HuH-7 (cell line): ENCODE measurements at places on chromosomes 6 and 20.

GRCh38 chr6:6039946-6040509 lies 33.3 kb upstream of the NRN1 start:
- DNase-seq, result no peak

DNA sequence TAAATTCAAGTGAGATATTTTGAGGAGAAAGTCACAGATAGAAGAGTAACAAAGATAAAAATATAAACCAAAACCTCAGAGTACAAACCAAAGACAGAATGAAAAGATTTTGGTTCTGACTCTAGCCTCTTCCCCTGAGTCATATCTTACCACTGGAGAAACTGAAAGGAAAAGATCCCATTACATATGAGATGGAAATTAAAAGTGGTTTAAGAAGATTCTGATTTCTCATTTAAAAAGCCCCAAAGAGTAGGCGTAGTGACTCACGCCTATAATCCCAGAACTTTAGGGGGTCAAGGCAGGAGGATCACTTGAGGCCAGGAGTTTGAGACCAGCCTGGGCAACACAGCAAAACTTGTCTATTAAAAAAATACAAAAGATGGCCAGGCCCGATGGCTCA lies 30.6 kb downstream of the SPINT4 start:
- DNase-seq, result no peak

DNA sequence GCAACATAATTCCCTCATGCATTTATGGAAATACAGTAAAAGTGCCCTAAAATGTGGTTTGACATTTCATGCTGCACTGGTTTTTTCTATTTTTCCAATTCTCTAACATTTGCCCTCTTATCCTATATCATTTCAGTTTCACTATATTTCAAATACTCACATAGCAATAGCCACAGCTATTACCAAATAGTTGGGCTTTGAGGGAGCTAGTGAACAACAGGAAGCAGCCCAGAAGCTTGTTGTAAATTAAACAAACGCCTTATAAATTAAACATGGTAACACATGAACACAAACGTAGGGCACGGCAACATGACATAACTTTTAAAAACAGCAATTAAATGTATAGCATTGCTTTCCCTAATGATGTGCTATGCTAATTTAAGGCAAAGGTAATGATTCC lies 469.0 kb downstream of the CDC5L start:
- DNase-seq, result no peak

GRCh38 chr20:16537025-16537665 lies 36.1 kb downstream of the KIF16B start:
- no peak for DNase-seq

DNA sequence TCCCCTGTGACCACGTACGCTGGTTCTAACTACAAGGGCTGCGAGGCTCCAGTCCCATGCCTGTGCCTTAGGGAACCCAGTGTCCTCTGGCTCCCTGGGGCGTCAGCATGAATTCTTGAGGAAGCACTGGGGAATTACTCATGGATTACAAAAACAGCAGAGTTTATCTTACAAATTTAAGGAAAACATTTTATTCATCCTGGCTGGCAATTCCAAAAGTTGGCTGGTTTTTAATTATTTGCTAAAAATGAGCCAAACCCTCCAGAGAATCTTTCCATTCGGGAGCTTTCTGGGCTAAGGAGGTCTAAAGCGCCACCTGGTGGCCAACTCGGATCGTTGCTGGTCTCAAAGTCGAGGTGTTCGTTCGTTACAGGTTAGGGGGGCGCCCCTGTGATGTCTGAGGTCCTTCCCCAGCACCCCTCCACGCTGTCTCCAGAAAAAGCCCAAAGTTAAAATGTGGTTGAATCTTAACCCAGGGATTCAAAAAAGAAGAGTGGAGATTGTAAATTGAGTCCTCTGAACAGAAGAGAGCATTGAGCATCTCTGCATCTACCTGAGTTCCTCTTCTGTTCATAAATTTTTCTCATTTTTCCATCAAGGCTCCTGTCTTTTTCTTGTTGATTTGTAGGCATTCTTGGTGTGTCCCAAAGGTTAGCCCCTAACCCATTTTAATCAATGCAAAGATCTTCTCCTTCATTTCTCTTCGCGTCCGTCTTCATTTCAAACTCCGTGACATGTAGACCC lies 99.4 kb downstream of the BFSP1 start:
- DNase-seq, result peak; percentile 69

DNA sequence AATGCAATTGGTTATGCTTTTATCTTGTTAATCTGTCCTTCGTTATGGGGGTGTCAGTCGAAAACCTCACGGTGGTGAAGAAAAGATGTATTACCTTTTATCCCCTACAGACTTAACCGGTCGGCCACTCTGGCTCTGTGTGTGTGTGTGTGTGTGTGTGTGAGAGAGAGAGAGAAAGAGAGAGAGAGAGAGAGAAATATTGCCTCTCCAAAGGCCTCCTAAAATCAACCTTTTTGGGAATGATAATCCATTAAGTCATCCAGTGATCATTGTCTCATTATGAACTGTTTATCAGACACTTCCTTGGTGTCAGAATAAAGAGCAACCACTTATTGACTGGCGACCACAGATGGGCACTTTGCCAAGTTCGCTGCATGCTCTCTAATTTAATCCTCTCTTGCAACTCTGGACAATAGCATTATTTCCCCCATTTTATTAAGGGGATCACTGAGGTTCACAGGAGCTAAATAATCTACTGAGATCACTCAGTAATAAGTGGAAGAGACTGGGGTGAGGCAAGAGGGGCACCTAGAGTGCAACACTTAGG lies 30.7 kb downstream of the SLC35D3 start:
- DNase-seq, result no peak

GRCh38 chr20:36344517-36345132 lies 38.5 kb downstream of the DLGAP4 start:
- DNase-seq, result peak; percentile 77

- no peak for DNase-seq
Observed at GRCh38 chr20:34528921-34529297, 12.7 kb downstream of the DYNLRB1 start.

- DNase-seq, result no peak
Observed at GRCh38 chr6:157167837-157168236, 155.5 kb downstream of the TMEM242 start.

- peak; percentile 65 for DNase-seq
Observed at GRCh38 chr20:63323357-63323981, 30.5 kb downstream of the COL20A1 start.

DNA sequence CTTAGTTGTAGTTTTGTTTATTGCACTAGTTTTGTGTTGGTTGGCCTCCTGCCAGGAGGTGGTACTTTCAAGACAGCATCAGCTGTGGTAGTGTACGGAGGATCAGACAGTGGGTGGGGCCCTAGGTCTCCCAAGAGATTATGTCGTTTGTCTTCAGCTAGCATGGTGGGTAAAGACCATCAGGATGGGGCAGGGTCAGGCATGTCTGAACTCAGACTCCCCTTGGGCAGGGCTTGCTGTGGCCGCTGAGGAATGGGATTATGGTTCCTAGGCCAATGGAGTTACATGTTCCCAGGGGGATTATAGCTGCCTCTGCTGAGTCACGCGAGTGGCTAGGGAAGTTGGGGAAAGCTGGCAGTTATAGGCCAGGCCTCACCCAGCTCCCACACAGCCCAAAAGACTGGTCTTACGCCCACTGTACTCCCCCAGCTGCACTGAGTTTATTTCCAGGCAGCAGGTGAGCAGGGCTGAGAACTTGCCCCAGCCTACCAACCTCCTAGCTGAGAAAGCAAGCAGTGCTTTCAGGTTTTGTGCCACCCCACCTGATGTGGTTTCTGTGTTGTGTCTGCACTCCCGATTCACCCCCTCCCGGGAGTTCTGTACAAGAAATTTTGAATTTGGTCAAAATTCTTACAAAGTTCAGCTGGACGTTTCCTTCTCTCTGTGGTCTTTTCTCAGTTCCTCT lies 24.7 kb downstream of the ZSCAN31 start:
- DNase-seq, result no peak

DNA sequence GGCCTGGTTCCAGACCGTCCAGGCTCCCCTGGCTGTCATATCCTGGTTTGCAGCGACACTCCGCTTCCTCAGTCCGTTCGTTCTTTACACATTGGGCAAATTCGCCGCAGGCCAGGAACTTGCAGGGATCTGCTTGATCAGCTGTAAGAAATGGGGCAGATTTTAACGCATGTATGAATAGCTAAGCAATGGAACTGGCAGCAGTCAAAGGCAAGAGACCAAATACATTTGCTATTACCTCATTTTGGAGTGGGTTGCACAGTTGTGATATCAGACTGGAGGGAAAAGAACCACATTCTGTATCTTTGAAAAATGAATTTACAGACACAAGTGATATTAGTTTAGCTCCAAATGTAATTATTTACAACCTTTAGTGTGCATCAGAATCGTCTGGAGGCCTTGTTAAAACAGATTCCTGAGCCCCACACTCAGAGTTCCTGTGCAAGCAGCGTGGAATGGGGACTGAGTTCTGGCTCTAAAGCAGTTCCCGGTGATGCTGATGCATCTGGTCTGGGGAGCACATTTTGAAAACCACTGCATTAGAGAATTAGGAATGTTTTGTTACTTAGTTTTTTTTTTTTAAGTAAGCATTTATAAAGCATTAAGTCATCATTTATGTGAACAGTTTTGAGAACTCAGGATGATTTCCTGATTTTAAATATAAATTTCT lies 141.3 kb downstream of the IMPG1 start:
- no peak for DNase-seq

DNA sequence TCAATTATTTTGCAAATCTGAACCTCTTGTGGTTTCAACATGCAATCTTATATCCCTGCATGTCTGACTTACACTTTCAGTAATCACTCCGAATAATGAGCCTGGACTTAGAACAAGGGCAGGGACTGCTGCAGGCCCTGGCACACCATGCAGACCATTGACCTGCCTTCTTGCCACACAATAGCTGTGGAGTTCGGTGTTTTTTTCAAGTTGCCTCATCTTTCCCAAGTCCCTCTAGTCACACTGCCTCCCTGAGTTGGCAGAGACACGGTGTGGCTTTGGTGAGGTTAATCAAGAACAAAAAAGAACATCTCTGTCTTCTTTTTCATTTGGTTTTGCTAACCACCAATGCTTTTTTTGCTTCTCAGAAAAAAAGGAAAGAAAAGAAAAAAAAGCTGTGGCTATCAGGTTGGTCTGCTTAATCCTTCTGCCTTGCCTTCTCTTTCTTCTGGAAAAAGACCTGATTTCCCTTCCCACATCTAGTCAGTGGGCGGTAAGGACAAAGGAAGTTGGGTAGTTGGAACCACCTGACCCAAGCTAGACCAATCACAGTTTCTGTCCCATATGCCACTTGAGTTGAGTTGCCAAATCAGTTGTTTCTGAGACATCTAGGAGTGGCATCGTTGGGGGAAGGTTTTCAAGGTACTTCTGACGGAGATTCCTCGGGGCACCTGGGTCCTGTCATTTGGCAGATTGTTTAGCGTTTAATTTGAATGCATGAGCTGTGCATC lies 55.9 kb upstream of the TASP1 start:
- DNase-seq, result no peak

GRCh38 chr6:75077701-75078100 lies 128.2 kb downstream of the COL12A1 start:
- DNase-seq, result no peak

DNA sequence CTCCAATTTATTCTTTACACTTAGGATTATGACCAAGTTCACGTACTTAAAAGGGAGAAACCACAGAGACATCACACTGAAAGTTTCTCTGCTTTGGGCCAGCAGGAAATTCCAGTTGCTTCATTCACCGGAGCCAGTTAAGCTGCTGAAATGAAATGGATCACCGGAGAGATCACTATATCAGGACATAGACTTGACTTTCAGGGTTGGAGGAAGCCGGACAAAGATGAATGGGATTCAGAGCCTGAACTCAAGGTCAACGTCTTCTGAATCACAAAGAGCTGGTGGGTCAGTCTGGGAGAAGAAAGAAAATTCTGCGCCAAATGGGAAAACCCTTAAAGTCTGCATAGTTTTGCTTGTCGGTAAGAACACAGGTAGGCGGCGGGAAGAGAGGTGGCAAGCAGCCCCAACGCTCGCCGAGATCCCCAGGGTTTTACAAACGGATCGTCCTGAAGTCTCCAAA lies 81.9 kb upstream of the CCDC28A start:
- peak; percentile 56 for DNase-seq

- DNase-seq, result no peak
Observed at GRCh38 chr6:130617658-130618057, 209.5 kb upstream of the SMLR1 start.

- no peak for DNase-seq
Observed at GRCh38 chr6:4533576-4533975, 242.6 kb upstream of the CDYL start.

- no peak for DNase-seq
Observed at GRCh38 chr6:168054765-168055560, 24.0 kb downstream of the FRMD1 start.

DNA sequence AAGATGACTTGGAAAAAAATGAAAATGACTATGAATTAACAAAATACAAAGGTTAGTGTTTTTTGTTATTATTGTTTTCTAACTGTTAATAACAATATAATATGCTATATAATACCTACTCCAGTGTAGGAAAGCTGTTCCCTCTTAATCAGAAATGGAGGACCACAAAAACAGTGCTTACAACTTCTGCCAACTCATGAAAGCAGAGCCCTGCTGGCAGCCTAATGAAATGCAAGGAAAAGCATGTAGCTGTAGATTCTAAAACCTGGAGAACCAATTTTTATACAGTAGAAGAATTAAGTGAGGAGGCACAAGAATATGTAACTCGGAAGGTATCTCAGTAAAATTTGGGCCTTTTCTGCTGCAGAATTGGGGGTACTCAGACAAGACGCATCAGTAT lies 29.4 kb downstream of the PHIP start:
- DNase-seq, result peak; percentile 28

DNA sequence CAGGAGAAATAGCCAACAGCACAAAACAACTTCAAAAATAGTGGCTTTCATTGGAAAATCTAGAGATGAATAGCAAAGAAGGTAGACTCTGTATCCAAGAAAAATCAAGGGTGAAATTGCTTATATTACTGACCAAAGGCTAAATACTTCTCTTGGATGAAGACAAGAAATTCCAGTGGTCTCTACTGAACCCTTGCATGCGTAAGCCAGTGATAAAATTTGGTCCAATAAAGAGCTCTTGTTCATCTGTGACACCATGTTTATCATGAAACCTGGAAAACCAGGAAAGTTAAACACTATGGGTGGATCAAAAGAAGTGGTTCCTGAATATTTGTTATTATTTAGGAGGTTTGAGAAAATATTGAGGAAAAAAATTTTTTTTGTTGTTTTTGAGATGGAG lies 25.6 kb upstream of the SASH1 start:
- no peak for DNase-seq

DNA sequence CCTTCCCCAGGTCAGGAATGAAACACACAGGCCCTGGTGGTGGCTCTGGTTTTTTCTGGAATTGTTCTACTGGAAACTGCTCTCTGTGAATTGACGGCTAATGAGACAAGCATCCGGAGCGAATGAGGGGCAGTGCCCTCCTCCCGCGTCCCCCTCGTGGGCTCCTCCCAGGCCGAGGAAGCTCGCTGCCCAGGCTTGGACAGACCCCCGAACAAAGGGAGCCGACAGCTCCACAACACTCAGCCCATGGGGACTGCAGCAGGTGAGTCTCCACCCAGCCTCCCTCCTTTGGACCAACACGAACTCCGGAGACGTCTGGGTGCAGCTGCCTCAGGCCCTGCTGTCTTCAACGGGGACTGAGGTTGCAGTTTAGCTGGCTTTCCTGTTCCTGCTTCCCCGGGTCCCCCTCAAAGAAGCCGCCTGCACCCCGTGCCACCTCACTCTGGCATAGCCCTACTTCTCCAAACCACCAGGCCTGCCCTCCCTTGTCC lies 31.3 kb upstream of the AFDN start:
- no peak for DNase-seq
